Hematopoietic multipotent progenitor cell (in vitro differentiated cells): ENCODE measurements at places on chromosomes 11 and 22. TPM values are rescaled to one million over a fixed set of nuclear protein-coding genes. Genes with fewer than 3 reads are reported as not detected.

The SCGB2A2 gene
- total RNA-seq: not detected

The ST14 gene
- total RNA-seq: 2.2 TPM

The CCDC116 gene
- total RNA-seq: 0.27 TPM

The ZBTB16 gene
- total RNA-seq: 91.6 TPM

The FBLN1 gene
- 0.27 TPM for total RNA-seq

The ISX gene
- total RNA-seq: not detected

The TMEM184B gene
- total RNA-seq: 13.5 TPM

The FXYD2 gene
- total RNA-seq: 0.54 TPM

The HTR3A gene
- under 0.01 TPM for total RNA-seq

The APOBEC3G gene
- total RNA-seq: 38.8 TPM

The NAALAD2 gene
- total RNA-seq: 0.81 TPM

The MSANTD2 gene
- total RNA-seq: 4.0 TPM

The FLRT1 gene
- total RNA-seq: under 0.01 TPM

The UCP2 gene
- total RNA-seq: 243 TPM

The FOLR3 gene
- not detected for total RNA-seq

The DERL3 gene
- 6.7 TPM for total RNA-seq

The MYO18B gene
- total RNA-seq: 0.54 TPM

The MMP7 gene
- total RNA-seq: 1.3 TPM

The SRPRA gene
- total RNA-seq: 113 TPM

The ALX4 gene
- not detected for total RNA-seq

The IGLL1 gene
- 203 TPM for total RNA-seq

The MS4A3 gene
- 16.7 TPM for total RNA-seq

The CRY2 gene
- 32.3 TPM for total RNA-seq

The KRTAP5-1 gene
- not detected for total RNA-seq

The DCDC1 gene
- not detected for total RNA-seq

The SLC7A4 gene
- 0.81 TPM for total RNA-seq

The APOA4 gene
- not detected for total RNA-seq

The TNNT3 gene
- total RNA-seq: 3.2 TPM

The ZNF214 gene
- total RNA-seq: 1.3 TPM
